ENCODE measurements at places on chromosomes 5 and 9.

DNA sequence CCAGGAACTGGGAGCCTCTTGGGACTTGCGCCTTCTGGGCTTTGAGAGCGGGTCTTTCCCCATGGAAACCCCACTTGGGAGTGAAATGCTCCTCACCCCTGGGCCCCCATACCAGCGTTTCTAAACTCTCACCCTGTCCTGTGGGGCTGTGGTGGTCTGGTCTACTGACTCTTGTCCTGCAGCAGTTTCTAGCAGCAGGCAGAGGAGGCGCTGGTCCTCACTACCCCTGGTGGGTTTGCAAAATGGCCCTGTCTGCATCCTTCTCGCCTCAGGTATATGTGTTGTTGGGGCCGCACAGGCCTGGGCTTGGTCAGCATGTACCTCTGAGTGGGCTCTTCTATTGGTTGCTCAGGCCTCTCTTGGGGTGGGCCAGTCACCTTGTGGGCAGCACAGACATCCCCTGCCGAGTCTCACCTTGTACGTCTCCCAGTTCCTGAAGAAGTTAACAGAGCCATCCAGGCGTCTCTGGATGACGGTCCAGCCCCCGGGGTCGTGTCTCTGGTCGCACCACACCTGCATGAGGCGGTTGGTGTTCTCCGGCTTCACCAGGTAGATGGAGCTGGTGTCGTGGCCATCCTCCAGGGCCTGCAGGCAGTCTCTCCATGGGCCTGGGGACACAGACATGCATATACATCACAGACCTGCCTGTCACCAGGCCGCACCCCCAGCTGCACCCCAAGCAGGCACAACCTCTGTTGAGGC, 29.0 kb downstream of the ANGPTL2 start:
- DNase-seq = no peak

DNA sequence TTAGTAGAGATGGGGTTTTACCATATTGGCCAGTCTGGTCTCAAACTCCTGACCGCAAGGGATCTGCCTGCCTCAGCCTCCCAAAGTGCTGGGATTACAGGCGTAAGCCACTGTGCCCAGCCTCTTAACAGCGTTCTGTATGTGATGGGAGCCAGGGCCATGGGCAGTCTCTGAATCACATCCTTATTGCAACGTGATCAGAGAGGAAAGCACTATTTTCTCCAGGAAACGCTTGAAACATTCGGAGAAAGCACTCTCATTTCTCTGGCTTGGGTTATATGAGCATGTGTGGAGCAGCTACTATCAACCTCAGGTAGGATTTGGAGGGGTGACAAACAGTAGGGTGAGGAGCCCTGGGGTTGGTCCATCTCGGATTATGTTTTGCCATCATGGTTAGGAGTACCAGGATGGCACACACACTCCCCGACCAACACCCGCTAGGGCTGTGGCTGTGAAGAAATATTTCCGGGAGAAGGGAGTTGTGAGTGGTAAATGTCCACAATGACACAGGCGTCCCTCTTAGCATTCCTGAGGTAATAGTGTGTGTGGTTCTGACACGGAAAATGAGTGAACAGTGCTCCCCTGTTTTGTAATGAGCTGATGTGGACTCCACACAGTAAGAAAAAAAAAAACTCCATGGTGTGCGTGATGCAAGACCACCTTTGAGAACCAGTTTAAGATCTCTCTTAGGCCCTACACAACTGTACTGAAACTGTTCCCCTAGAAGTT, 406.2 kb upstream of the ZNF608 start:
- no peak for DNase-seq

DNA sequence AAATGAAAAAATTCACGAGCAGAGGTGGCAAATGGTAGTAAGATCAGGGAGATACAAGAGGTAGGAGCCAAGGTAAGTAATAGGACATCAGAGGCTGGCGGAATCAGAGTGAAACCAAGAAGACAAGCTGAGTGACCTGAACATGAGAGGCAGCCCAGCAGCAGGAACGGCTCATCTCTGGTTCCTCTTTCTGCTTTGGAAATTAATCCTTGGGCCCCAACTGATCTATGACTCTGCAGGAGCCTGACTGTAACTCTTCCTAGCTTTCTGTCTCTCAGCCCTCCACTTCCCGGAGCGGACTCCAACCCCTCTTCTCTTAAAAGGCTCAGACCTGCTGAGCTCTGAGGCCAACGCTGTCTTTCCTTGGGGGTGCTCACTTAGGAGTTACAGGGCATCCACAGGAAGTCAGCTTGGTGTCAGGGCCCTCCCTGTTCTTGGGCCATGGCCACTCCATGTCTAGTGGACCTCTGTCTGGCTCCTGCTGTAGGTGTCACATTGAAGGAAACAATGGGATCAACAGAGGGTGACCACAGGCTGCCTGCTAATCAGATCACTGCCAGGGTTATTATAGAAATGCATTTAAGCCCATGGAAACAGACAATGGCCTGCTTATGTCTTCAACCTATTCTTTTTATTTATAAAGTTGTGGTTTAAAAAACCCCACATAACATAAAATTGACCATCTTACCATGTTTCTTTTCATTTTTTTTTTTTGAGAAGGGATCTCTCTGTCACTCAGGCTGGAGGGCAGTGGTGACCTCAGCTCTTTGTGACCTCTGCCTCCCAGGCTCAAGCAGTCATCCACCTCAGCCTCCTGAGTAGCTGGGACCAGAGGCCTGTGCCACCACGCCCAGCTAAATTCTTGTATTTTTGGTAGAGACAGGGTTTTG, 22.5 kb upstream of the SHB start:
- DNase-seq = no peak

DNA sequence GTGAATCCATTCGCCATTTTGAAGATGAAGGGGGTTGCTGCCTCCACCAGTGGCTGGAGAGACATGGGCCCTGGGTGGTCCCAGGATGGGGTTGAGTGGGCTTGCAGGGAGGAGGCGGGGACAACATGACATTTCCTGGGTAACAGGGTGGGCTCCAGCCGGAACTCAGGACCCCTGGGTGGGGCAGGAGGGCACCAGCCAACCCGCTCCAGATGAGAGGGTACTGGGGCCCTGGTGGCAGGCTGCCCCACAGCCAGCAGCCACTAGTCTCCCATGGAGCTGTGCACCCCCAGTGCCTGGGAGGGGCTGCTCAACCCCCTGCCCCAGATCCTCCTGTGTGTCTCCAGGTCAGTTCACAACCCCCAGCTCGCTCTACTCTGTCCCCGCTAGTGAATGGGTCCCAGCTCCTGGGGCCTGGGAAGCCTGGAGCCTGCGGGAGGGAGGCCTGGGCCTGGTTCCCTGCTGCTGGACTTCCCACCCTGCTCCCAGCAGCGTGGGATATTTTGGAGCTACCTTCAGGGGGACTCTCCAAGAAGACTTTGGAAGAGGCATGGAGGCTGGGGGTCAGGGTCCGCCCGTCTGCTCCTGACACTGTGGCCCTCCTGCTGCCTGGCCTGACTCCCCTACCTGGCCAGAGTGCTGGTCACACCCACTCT, 55.9 kb downstream of the AHRR start:
- DNase-seq = no peak

DNA sequence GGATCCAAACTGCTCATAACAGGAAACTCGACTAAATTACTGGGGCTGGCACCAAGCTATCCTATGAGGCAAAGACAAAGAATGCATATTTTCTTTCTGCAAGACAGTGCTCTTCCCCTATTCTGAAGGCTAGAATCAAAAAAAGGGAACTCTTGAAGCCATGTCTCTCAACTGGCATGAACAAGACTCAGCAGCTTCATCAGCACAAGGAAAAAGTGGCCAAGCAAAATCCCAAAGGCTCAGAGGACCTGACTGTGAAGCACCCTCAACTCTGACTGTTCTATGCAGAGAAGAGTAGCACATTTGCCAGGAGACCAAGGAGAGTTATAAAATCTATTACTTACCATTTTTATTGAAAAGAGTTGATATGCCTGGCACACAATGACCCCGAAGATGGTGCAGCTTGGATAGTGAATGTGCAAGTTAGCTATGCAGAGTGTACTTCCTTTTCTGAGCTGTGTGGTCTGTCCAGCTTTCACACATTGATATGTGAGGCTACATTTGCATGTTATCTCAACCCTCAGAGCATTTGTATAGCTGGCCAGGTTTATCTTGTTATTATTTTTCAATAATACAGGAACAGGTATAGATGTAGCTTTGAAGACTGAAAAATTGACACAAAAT, 51.0 kb upstream of the FYB1 start:
- DNase-seq = no peak

GRCh38 chr5:113447498-113448050, 12.8 kb upstream of the TSSK1B start:
- peak; percentile 17 for DNase-seq

- peak; percentile 37 for DNase-seq
These were observed 54.5 kb upstream of the TGFBR1 start for GRCh38 chr9:99050292-99050911.

DNA sequence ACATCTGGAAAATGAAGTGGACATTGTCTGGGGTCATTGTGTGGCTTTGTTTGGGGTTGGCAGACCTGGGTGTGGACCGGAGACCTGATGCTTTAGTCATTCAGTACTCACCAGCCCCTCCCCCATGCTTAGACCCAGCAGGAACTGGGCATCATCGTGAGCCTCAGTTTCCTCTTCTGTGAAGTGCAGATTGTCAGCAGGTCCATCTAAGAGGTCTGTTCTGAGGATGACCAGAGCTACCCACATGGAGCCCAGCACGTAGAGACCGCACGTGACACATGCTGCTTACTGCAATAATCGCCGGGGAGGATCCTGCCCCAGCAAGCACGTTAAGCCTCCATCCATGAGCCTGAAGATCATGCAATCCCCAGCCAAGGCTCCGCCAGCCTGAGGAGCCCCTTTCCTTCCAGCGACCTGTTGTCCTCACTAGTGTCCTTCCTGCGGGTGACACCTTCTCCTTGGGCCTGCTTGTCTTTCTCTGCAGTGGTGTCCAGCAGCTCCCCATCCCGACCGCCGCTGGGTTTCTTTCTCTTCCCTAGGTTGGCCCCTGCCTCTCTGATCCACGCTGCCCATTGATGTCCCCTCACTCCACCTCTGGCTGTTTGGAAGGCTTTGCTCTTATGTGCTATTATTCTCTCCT, 26.7 kb upstream of the IRX4 start:
- DNase-seq = no peak

DNA sequence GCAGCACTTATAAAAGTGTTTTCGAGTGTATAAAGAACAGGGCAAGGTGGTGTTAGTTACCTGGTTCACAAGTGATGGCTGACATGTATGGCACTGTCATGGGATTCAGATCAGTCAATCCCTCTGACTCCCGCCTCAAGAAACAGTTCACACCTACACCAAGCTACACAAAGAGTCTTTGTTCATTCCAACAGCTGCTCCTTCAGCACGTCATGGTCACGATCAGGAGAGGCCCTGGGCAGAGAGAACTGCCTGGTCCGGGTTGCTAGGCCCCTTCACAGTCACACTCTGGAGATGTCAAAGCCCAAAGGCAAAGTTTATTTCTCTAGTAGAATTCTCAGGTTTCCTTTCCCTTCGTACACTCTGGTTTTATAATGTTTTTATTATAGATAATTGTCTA, 426.7 kb downstream of the ZSWIM6 start:
- DNase-seq = no peak

DNA sequence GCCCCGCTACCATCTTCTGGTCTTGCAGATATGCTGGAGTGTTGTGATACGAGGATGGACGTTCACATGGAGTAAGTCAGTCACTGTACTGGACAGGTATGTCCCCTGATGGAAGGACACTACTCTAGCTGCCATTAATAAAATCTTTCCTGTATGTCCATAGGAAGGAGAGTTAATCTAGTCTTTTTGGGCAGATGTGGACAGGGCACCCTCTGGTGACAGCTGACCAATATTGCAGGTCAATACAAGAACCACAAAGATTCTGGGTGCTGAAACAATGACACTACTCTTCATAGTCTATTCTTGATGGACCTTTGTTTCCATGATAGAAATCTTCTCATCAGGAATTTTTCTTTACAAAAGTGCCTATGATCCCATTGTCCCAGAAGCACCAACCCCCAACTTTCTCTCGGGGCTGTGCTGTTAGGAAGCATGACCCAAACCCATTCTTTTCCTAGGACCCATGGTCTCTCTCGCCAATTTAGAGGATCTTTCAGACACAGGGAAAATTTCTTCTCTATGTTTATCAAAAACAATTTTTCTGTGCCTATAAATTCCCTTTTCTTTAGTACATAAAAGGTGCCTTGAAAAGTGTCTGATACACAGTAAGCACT, 376.9 kb downstream of the DTWD2 start:
- peak; percentile 33 for DNase-seq

DNA sequence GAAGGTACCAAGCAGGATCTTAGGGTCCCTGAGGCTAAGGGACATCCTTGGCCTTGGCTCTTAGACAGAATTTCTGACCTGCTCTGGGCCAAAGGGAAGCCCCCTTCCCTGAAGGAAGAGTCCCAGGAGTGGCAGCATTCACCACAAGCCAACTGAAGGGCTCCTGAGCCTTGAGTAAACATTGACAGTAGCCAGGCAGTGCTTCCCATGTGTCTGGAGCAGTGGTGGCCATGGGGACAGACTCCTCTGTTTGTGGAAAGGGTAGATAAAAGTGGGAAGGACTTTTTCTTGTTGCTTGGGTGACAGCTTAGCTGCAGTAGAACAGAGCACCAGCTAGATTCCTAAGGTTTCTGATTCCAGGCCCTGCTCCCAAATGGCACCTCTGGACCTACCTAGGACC, 61.4 kb upstream of the VLDLR start:
- DNase-seq = no peak

DNA sequence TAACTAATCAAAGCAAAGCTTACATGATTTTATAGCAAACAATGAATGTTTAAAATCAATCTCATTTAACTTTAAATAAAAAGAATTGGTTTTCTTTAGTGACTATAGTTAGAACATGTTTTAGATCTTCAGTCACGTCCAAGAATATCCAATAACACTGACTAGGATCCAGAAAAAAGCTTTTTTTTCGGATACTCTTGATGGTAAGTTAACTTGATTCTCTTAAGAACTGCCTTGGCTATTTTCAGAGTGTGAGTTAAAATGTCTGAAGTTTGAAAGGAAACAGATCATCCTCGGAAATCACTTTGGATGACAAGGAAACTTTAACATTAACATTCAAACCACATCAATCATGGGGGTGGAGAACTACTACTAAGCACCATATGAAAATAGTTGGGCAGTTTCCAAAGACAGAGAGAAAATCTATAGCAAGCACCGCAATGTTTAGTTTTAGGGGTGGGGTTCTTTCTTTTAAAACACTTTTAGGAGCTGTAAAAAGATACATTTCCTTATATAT, 83.7 kb upstream of the SLC27A6 start:
- no peak for DNase-seq

DNA sequence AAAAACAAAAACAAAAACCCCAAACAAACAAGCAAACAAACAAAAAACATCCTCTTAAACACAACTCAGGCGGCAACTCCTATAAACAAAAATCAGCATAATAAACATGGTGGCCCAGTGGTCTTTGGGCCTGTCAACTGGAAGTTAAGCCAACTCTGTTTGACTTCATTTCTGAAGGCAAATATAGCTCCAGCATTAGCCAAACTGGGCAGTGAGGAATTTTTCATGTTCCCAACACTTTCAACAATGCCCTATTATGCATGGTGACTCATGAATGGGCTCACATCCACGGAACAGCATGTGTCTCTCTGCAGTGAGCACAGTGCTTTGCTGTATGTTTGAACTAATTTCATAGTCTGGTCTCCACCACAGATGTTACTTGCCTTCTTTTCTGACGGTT, 143.9 kb upstream of the STC2 start:
- DNase-seq = peak; percentile 97
